ENCODE measurements at places on chromosomes 11 and 22.

DNA sequence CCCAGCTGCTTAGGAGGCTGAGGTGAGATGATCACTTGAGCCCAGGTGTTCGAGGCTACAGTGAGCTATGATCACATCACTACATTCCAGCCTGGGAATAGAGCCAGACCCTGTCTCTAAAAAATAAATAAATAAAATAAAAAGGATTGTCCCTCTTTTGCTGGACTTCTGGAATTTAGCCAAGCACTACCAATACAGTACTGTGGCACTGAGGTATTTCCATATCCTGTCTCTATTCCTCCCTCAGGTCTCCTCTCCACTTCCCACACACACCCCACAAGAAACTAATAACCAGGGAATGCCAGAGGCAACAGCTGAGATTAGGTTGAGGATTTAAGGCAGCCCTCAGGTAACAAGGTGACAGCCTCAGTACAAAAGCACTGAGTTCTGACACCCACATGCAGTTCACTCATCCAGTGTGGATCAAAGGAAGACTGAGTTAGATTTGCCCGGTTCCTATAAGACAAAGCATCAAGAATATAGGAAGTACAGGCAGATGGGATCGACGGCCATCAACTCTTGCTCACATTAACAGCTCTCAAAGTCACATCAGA, 4.5 kb upstream of the PPP2R1B start:
- no peak overlapping the region for H3K27ac ChIP-seq
- peaks cover 6% of the 10 kb centered on the region for H3K4me1 ChIP-seq
- H3K4me3 ChIP-seq = no peak overlapping the region
- no peak for DNase-seq
- no peaks in the 10 kb centered on the region for H3K27me3 ChIP-seq

GRCh38 chr11:56577621-56578020, at the start of gene OR5M10:
TSS of gene OR5M10 (minus strand) at chr11:56577721. CDS start at chr11:56577721, 0 bp downstream.
- H3K4me1 ChIP-seq = no peaks in the 10 kb centered on the region
- no peak within 1 kb of the TSS for H3K27ac ChIP-seq
- H3K4me3 ChIP-seq = no peak within 1 kb of the TSS
- no peaks in the 10 kb centered on the region for H3K36me3 ChIP-seq
- no peaks in the 10 kb centered on the region for H3K27me3 ChIP-seq
- DNase-seq = no peak

DNA sequence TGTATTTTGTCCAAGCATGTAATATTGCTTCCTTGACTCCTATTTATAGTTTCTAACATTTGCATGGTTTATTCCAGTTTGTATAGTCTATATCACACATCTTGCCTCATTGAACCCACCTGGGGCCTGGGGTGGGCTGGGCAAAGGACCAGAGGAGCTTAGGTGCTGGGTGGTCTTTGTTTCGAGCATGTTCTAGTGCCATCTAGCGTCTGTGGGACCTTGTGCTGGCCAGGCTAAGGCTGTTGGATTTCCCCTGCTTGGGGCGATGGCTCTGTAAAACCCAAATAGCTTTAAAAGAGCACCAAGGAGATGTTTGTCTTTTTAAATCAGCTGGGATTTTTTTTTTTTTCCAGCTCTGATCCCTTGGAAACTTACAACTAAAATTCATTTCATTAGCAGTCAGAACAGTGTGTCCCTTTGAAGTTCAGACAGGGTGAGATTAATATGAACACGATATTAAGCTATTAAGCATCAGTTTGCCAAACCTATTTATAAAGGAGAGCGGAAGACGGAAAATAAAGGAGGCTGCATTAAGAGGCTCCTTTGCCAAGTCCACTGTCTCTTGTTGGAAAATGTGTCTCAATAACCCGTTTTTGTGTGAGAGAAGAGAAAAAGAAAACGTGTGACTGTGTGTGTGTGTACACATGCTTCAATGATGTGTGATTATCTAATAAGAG, 157.4 kb downstream of the COMMD9 start:
- peaks cover 8% of the 10 kb centered on the region for H3K27me3 ChIP-seq
- H3K36me3 ChIP-seq = no peaks in the 10 kb centered on the region

- peak overlapping the region; percentile 96 for H3K27ac ChIP-seq
- no peaks in the 10 kb centered on the region for H3K27me3 ChIP-seq
- no peak for DNase-seq
- peaks cover 47% of the 10 kb centered on the region for H3K36me3 ChIP-seq
- H3K4me1 ChIP-seq = peaks cover 44% of the 10 kb centered on the region
These were observed 124.7 kb downstream of the MICAL2 start for GRCh38 chr11:12235080-12235479.

- H3K4me3 ChIP-seq = peak overlapping the region; percentile 32
- H3K4me1 ChIP-seq = peaks cover 21% of the 10 kb centered on the region
- H3K36me3 ChIP-seq = peaks cover 36% of the 10 kb centered on the region
- H3K27me3 ChIP-seq = no peaks in the 10 kb centered on the region
- peak overlapping the region; percentile 10 for H3K27ac ChIP-seq
These were observed 3.4 kb downstream of the EHBP1L1 start for GRCh38 chr11:65579291-65579690.

Data from T-helper 2 cell treated with Interferon-gamma antibody and Interleukin-4, amounts not matched to agents 5 μg/mL and 100 μg/mL, for 36 hours (primary cell).